ENCODE measurements at places on chromosomes 2 and 18.

DNA sequence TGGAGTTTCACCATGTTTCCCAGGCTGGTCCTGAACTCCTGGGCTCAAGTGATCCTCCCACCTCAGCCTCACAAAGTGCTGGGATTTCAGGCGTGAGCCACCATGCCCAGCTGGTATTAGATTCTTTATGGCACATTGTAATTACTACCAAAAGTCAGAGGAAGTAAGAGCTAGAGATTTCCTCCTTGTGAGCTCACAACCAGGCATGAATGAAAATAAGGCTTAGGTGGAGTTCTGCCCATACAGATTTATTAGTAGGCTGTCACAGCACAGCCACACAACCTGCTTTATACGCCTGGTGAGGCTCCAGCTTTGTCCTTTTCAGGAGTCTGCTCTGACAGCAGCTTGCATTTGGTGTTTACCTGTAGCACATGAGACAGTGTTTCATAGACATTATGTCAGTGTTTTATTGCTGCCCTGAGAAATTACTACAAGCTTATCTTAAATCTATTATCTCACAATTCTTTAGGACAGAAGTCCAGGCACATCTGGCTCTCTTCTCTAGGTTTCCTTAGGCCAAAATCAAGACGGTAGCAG lies 156.6 kb downstream of the TANC1 start:
- DNase-seq = no peak

GRCh38 chr2:238032755-238033337 lies 28.0 kb upstream of the SCLY start:
- no peak for DNase-seq

DNA sequence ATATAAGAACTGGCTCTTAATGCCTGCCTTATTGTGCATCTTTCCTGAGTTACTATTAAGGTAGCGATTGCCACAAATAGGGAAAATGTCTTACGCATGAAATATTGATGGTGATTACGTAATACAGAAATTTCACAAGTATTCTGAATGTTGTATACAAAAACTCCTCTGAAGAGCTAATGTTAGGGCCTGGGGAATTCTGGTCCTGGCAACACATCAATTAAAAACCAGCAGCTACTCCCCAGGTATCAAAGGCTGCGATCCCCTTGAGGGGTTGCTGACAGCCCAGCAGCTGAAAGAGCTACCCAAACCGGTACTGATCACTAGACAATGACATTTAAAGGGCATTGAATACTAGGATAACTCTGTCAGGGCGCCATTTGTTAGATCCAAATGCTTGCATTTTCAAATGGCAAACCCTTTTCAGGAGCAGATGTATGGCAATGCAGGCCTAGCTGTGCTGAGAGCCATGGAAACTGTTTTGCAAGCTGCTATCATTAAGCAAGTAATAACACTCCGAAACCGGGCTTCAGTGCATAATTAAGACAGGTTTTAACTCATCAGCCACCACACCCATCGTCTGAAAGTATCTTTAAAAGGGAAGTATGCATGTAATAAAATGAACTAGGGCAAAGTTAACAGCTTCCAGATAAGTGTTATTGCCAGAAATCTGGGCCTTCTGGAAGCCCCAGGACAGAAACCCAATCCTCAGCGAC lies 78.4 kb downstream of the CLHC1 start:
- DNase-seq = no peak

- DNase-seq = no peak
Observed at GRCh38 chr2:18345848-18346247, 214.6 kb downstream of the RDH14 start.

GRCh38 chr18:50836521-50836957 lies 16.7 kb upstream of the MRO start:
- no peak for DNase-seq

GRCh38 chr2:132549935-132550670 lies 119.9 kb downstream of the LYPD1 start:
- DNase-seq = no peak

All from cortex of kidney (tissue), 1 donor.